ENCODE measurements at places on chromosomes 3 and 15.

DNA sequence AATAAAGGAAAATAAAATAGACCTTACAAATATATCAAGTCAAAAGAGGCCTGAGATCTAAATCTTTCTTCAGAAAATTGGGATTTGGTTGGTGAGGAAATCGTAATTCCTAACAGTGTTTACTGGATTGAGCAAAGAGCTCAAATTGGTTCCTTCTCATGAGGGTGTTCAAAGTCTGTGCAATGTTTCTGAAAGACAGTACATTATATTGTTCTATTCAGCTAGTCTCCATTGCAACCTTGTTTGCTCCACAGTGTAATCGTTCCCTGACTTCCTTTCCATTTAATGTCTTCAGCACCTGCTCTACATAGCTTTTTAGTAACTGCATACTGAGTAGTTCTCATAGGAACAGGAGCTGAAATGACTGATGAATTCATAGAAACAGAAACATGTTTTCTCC, 326.8 kb downstream of the SUCLG2 start:
- no peak for DNase-seq

GRCh38 chr15:29790607-29791006, 31.7 kb downstream of the TJP1 start:
- no peak for DNase-seq

- DNase-seq = no peak
These were observed 7.5 kb upstream of the STRA6 start for GRCh38 chr15:74209997-74210671.

- no peak for DNase-seq
These were observed 66.4 kb upstream of the GOLIM4 start for GRCh38 chr3:168162172-168162571.

Measured in NCI-H69 (cell line).